Stimulated activated CD8-positive, alpha-beta memory T cell treated with anti-CD3 and anti-CD28 coated beads, Interleukin-15, amount 100 ng/mL, for 4 hours (primary cell): ENCODE measurements at places on chromosomes 2 and 18.

- DNase-seq, result no peak
Measured at GRCh38 chr2:167761465-167762136, 485.8 kb downstream of the STK39 start.

DNA sequence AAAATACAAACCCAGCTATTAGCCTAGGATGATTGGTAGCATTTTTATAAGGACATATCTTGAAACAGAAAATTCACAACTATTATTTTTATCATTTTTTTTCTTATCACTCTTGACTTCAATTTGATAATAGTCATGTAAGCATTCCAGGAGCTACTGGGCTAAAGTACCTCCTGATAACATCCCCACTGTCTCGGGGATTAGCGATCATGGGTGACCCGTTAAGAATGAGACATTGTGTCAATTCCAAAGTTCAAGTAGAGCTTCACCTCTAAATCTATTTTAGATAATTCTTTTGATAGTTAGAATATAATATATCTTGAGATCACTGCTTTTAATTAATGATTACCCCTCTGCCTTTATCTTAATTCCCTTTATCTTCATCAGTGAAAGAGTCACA lies 1204.5 kb upstream of the CHAC2 start:
- DNase-seq, result no peak

DNA sequence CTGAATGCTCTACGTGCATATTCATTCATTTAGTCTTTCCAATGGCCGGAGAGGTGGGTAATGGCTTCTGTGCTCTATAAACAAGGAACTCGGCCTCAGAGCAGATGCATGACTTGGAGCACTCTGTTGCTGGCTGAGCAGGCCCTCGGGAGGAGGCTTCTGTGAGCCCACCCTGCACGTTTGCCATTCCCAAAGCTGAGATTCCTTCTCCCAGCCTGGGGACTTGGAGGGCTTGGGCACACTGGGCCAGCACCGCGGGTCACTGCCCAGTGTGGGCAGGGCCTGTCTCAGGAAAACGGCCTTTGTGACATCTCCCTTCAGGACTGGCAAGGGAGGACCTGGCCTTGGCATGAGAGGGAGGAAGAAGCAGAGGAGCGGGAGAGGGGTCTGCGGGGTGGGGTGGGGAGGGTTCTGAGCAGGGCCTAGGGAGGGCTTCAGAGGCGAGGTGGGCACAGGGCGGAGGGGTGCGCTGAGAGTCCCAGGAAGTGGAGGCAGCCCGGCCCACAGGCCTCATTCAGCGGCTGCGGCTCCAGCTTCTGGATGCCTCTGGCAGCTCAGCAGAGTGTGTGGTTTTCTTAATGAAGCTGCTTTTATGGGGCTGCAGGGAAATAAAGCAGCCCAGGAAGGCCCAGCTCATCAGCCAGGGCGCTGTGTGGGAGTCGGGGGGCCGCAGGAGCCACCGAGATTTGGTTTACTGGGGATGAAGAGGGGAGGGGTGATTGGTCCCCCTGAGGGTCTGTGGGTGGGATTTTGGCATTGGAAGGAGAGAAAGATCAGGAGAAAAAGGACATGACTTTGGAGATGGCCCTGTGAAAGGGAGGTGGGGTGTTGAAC lies 51.7 kb upstream of the OTOF start:
- no peak for DNase-seq

GRCh38 chr18:22538426-22538825 lies 120.7 kb upstream of the CTAGE1 start:
- no peak for DNase-seq

- DNase-seq, result no peak
Measured at GRCh38 chr2:102093662-102094061, 48.9 kb upstream of the IL1R1 start.

GRCh38 chr2:161204846-161205245 lies 44.6 kb downstream of the TANK start:
- no peak for DNase-seq

- DNase-seq, result no peak
Measured at GRCh38 chr2:8212239-8212638, 469.6 kb upstream of the ID2 start.

GRCh38 chr18:2848247-2849246 lies 1.7 kb downstream of the EMILIN2 start:
- DNase-seq, result no peak

DNA sequence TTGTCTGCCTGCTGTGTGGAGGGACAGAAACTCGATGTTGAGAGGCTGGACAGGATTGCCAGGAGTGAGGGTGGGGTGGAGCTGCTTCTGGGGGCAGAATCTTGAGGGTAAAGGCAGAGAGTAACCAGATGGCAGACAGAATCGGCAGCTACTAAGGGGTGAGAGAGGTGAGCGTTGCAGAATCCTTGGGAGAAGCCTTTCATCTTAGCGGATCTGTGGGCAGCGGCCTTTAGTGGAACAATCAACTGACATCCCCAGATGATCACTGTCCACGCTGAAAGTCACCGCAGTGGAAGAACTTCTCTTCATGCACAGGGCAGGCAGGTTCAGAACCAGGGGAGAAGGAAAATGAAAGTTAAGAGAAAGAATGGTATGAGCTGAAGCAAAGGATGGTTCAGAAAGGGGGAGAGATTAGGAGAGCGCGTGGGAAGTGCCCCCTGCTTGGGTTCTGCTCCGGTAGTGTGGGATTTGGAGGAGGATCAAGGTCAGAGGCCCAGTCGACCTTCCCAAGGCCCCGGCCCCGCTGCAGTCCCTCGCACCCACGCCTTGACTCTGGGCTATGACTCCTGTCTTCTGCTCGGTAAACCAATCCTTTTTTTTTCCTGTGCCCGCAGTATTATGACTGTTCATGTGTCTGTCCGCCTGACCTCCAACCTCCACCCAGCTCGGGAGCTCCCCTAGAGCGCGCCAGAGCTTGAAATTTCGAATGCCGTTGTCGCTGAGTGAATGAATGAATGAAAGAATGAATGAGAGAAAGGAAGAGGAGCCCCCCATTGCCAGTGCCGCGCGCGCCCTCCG lies 584 bp downstream of the BOLA3 start:
- DNase-seq, result no peak
